ENCODE measurements at places on chromosomes 13 and 19.

GRCh38 chr19:33290082-33290815, 12.1 kb downstream of the CEBPA start:
- DNase-seq, result no peak

DNA sequence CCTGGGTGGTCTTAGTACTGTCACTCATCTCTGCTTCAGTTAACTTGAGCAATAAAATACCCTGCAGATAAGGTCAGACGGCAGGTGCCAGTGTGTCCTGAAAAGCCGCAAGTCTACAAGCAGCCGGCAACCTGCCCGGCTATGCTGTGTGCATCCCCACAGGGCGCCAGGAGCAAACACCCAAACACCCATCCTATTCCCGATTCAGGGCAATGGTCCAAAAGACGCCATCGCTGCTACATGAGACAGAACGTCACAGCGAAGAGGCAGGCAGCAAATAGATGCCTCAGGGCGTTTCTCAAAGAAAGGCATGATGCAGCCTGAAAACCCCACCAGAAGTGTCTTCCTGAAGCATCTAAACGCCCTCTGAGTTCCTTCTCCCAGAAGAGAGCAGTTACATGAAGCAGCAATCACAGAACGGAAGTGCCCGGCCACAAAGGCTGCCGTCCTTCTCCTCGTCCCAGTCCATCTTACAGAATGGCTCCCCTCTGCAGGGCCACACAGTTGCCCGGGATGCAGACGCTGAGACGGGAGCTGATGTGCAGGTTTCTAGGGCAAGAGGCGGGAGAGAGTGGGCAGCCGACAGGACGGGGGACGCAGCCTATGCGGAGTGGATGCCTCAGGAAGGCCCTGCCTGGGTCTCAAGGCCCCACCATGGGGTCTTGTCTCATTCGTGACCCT, 35.1 kb downstream of the RASA3 start:
- DNase-seq, result no peak

GRCh38 chr13:113732176-113732960, 26.7 kb upstream of the TMEM255B start:
- DNase-seq, result no peak

- DNase-seq, result no peak
These were observed 50.7 kb upstream of the GPR183 start for GRCh38 chr13:99357941-99358340.

GRCh38 chr13:48400850-48401291, 12.0 kb downstream of the LPAR6 start:
- peak; percentile 82 for DNase-seq

GRCh38 chr13:89568276-89568675, 1779.2 kb upstream of the MIR17HG start:
- DNase-seq, result peak; percentile 18

GRCh38 chr19:16586991-16587832, 15.0 kb upstream of the SLC35E1 start:
- DNase-seq, result peak; percentile 74

DNA sequence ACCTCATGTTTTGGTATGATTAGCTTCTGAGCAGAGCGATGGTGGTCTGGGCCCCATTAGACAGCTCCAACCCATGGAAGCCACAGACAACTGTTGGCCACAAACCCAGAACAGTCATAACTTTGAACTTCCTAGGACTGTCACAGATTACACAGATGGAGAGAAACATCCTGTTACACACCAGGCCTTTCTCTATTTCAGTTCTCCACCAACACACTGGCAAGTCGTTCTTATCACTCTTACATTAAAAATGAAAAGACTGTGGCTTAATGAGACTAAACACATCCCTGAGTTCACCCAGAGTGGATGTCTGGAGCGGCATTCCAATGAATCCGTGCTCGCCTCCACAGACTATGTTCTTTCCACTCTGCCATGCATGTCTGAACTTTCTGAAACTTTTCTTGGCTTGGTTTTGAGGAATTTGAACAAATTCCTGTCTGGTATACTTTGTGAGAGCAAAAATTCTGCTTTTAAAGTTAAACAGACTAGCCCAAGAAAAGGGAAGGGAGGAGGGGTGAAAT, 109.1 kb downstream of the NALCN start:
- peak; percentile 96 for DNase-seq

GRCh38 chr13:21998279-21998990, 327.6 kb downstream of the FGF9 start:
- DNase-seq, result no peak

DNA sequence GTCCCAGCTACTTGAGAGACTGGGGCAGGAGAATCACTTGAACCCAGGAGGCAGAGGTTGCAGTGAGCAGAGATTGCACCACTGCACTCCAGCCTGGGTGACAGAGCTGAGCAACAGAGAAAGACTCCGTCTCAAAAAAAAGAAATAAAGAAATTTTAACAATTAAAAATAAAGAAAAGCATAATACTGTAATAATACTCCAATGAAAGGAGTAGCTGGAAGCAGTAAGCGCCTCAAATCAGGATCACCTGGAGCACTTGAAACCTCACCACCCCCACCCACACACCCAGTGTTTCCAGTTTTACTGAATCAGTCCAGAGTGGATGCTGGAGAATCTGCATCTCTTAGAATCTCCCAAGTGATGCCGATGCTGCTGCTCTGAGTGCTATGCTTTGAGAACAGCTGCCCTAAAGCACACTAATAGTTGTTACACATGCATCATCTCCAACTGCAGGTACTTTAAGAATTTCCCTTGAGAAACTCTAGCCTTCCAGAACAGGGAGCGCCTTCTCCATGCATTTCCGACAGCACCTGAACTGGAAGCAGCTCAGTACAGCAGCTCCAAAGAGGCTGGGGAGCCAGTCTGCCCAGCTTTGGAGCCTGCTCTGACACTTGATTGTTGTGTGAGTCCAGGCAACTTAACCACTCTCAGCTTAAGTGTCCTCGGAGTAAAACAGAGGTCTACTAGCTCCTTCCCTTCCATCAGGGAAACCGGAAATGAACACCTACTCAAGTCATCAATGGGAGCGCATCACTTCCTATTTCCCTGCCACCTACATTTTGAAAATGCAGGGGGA, 2.9 kb downstream of the ABCC4 start:
- no peak for DNase-seq

GRCh38 chr13:84649853-84650252, 767.6 kb upstream of the SLITRK1 start:
- DNase-seq, result peak; percentile 82

DNA sequence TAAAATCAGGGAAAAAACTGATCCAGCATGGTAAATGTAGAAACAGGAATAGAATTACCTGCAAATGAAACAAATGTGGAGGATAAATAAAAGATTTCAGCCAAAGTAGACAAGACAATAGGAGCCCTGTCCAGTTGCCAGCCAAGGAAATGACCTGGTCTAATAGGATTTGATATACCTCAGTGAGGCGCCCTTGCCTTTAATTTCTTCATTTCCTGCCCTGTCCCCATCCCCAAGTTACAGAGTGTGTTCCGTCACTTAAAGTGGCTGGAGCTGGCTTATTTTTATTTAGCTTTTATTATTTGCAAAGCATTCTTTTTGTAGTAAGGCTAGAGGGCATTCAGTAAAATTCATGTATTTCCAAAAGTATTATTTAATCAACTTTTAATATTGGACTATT, 1022.0 kb downstream of the EFNB2 start:
- no peak for DNase-seq

GRCh38 chr13:77459592-77459991, 75.9 kb upstream of the SCEL start:
- no peak for DNase-seq

DNA sequence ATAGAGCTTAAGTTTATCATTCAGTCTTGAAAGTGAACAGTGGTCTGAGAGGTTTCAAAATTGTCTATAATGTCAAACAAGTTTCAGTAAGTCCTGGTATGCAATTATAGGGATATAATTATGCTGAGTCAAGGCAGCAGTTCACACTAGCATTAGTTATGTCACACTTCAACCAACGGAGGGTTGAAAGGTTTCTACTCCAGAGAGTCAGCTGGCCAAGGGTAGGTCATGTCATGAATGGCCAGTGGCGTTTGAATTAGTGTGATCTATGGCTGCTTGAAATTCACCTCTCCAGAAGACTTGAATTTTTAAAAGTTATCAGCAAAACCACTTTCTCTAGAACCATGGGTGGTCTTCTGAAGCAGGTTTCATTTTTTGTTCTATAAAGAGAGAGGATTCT, 108.6 kb downstream of the TNFRSF19 start:
- peak; percentile 38 for DNase-seq

- DNase-seq, result peak; percentile 58
These were observed 469 bp downstream of the COX6B2 start for GRCh38 chr19:55353803-55354697.

DNA sequence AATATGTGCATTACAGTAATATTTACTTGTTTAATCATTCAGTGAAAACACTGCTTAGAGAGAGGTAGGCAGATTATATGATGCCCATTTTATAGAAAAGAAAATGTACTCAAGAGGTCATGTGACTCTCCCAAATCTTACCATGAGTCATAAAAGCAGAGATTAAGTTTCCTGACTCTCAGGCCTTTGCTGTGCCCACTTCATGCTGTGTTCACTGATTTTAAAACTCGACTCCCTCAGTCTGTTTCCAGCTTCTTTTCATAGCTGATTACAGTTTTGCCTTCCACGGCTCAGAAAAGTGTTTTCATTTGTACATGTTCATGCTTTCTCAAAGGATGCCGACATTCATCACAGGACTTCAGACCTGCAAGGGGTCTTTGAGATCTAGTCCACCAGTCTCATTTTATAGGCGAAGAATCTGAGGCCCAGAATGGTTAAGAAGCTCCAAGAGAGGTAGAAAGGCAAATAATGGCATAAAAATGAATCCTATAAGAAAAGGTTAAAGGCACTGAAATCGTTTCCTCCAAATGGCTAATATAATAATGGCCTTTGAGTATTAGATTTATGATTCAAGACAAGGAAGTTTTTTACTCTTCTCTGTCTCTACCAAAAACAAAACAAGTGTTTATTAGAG, 9.0 kb upstream of the IPO5 start:
- peak; percentile 62 for DNase-seq

- no peak for DNase-seq
These were observed 139.1 kb upstream of the SERP2 start for GRCh38 chr13:44234566-44234965.

- DNase-seq, result peak; percentile 7
These were observed 564 bp downstream of the HS6ST3 start for GRCh38 chr13:96090240-96091101.

GRCh38 chr13:112702986-112703379, 13.1 kb downstream of the ATP11A start:
- peak; percentile 37 for DNase-seq

DNA sequence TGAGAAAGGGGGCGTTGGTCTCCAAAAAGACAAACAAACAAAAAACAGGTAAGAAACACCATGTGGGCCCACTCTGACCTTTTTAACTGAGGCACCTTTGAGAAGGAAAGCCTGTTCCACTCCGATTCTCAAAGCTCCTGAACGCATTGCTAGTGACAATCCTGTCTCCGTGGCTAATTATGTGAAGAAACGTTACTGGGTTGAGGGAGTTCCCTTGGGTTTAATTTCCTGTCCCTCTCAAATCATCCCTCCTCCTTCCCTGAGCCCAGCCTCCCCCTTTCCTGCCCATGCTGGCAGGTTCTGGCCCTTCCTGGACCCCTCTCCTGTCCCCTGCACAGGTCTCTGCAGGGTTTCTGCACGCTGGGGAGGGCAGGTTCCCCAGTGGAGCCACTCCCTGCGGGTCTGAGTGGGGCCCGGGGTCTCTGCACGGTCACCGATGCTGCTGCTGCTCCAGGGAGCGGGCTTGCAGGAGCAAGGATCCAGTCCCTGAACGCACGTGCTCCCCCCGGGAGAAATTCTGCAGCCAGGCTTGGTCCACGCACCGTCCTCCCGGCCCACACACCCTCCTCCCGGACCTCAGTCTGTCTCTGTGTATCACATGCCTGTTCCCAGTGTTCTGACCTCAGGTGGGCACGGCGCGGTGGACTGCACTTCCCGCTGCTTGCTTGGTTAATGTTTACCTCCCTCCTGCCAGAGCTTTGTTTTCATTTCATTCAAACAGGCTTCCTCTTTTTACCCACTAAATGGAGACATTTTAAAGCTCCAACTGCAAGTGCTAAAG, 76.4 kb upstream of the MCF2L start:
- DNase-seq, result no peak

GRCh38 chr19:27674701-27675100, 1538.2 kb downstream of the UQCRFS1 start:
- DNase-seq, result no peak

All from fibroblast of skin of right biceps (primary cell).